ENCODE measurements at places on chromosomes 7 and 10.

GRCh38 chr10:100327007-100327717 lies 2.9 kb downstream of the PKD2L1 start:
- no peak for DNase-seq

DNA sequence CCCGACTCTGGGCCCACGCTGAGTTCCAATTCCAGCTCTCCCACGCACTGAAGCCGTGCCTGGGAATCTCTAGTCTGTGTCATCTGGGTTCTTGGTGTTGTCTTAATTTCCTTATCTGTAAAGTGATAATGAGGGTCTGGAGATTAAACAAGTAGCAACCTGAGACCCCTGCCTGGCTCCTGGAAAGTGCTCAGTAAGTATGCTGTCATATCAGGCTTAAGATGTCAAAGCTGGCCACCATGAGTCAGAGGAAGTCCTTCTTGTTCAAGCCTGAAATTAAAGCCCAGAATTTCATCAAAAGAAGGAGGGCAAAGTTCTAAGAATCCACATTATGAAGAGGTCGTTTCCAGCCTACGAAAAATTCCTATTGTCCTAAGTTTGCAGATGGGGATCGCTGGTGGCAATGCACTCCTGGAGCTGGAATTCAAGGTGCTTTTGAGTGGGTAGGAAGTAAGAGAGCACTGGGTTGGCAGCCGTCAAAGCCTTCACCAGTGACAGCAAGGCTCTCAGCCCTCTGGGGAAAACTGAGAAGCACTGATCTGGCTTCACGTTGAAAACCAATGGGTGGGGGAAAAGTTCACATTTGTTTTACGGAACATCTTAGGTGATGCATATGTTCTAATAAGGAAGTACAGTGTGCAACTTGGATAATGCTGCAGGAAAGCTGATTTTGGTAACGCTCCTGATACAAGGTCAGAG lies 50.3 kb upstream of the NCAPG2 start:
- DNase-seq = no peak

DNA sequence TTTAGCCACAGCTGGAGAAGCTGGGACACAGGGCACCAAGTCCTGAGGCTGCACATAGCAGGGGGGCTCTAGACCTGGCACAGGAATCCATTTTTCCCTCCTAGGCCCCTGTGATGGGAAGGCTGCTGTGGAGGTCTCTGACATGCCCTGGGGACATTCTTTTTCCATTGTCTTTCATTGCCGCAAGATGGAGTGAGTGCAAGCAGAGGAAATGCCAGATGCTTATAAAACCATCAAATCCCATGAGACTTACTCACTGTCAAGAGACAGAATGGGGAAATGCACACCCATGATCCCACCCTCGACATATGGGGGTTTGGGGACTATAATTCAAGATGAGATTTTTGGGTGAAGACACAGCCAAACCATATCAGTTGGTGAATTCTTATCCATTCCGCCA lies 94.7 kb upstream of the FERD3L start:
- DNase-seq = no peak

DNA sequence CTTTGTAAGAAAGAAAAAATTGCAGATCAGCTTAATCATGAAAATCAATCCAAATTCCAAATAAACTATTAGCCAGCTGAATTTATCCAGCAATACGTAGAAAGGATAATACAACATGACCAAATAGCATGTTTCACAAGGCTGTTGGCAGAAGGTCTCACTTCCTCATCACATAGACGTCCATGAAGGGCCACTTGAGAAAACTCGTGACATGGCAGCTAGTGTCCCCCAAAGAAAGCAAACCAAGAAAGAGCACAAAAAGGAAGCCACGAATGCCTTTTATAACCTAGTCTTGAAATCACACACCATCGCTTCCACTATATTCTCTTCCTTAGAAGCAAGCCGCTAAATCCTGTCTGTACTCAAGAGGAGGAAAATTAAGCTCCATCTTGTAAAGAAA lies 105.6 kb upstream of the NRBF2 start:
- no peak for DNase-seq

DNA sequence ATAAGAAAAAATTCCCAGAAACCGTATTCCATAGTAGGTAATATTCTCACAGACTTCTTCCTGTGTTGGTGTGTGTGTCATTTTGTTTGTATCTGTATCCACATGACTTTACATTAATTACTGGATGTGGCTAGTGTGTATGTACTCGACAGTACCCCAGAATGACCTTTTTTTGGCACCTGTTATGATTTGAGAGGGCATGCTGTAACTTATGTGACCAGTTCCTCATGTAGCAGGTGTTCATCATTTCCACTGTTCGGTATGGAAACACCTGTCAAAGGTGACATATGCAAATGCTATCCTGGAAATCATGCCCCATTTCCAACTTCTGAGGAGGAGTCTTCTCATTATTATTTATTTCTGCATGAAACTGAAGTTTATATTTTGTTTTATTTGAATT lies 89.3 kb downstream of the ZMYND11 start:
- no peak for DNase-seq

- DNase-seq = no peak
These were observed 102.8 kb upstream of the RET start for GRCh38 chr10:42973870-42974692.

Data from posterior cingulate gyrus (tissue), 11 donors.